ENCODE measurements at places on chromosomes 2 and 18.

DNA sequence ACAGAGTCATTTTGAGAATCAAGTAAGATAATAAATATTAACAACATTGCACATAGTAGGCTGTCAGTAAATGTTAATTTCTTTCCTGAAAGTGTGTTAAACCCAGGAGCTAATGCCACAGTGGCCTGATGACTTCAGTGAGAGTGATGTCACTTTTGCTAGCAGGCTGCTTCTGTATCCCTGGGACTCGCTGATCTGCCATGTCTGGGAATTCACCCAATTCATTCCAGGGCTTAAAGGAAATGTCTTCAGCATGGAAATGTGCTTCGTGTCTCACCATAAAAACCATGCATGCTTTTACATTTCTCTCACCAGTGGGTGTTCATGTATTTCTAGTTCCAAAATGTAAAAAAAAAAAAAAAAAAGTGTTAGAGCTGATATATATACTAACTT lies 56.8 kb upstream of the MAPRE3 start:
- DNase-seq = no peak

DNA sequence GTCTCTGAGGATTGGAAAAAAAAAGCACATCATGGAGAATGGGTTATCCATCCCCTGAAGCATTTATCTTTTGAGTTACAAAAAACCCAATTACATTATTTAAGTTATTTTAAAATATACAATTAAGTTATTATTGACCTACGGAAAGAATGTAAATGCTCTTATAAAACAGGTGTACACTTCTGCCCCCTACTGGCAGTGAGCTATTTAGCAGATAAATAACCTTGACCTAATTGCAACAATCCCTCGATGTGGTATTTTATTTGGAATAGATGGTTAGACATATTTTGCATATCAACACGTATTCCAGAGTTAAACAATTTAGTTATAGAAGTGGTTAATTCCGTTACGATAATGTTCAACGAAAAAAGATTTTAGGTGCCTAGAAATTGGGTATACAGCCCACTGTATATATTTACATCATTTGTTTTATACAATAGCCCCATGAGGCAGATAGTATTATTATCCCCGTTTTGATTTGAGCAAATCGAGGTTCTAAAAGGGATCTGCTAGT lies 9.1 kb upstream of the DAW1 start:
- peak; percentile 45 for DNase-seq

GRCh38 chr2:47405757-47406156 lies 2.8 kb downstream of the MSH2 start:
- no peak for DNase-seq

DNA sequence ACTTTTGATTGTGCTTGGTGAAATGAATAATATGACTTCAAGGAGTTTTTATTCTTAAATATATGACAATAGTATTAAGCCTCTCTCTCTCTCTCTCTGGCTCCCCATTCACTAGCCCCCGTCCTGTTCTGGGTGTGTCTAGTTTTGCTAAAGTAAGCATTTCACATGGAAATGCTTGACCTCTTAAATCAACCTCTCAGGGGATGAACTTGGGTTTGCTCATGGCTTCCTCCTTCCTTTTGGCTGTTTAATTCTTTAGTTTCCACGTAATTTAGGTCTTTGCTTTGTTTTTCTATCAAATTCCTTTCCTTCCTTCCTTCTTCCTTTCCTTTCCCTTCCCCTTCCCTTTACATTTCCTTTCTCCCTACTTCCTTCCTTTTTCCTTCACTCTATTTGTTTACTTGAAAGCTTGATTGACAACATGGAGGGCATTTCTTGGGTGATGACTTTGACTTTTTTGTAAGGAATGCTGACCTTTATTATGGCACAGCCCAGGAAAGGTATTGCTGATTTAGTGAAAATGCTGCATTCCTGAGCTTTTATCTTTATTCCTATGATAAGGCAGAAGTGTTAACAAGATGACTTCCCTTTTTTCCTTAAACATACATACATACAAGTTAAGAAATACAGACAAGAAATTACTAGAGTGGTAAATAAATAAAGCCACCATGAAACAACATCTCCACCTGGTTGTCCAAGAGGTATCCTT lies 3.6 kb downstream of the DPP4 start:
- DNase-seq = no peak

GRCh38 chr2:172081221-172082022 lies 3.9 kb upstream of the DLX1 start:
- no peak for DNase-seq

All from CD4-positive, alpha-beta T cell treated with Interleukin-15 for 4 hours (primary cell).